CD4-positive, alpha-beta T cell (primary cell): ENCODE measurements at places on chromosomes 4 and X. TPM values are rescaled to one million over a fixed set of nuclear protein-coding genes. Genes with fewer than 3 reads are reported as not detected.

Gene SASH3
- 70.8 TPM for total RNA-seq

Gene ETDB
- total RNA-seq = not detected

Gene XAGE1A
- not detected for total RNA-seq

Gene OPN1LW
- not detected for total RNA-seq

Gene PRSS12
- total RNA-seq = not detected

DNA sequence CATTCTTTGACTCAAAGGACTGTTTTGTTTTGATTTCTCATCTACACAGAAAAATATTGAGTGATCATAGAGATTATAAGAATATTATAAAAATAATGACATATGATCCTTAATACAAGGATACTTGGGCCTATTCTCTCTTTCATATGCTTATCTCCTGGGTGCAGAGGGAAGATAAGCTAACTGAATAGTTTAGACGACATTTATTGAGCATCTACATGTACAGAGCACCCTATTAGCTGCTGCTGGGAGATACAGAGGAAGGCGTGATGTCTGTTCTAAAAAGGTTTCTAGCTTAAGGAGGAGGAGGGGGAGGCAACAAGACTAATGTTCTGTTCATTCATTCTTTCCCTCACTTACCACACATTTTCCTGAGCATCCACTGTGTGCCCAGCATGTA lies 106.8 kb downstream of the HDAC8 start:
- no peak for DNase-seq
- no peaks in the 10 kb centered on the region for H3K4me1 ChIP-seq
- H3K36me3 ChIP-seq = peaks cover 11% of the 10 kb centered on the region
- H3K4me3 ChIP-seq = no peak overlapping the region
- no peaks in the 10 kb centered on the region for H3K27me3 ChIP-seq
- no peak overlapping the region for H3K27ac ChIP-seq

DNA sequence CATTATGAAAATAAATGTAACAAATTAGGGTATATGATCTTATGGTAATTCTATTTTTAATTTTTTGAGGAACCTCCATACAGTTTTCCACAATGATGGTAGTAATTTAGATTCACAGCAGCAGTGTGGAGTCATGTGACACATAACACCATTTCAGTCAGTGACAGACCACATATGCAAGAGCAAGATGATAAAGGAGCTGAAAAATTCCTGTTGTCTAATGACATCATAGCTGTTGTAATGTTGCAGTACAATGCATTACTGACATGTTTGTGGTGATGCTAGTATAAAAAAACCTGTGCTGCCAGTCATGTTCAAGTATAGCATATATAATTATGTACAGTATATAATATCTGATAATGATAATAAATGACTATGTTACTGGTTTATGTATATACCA lies 28.5 kb downstream of the EMCN start:
- H3K27me3 ChIP-seq = no peaks in the 10 kb centered on the region
- H3K4me1 ChIP-seq = no peaks in the 10 kb centered on the region
- no peak overlapping the region for H3K4me3 ChIP-seq
- no peaks in the 10 kb centered on the region for H3K36me3 ChIP-seq

DNA sequence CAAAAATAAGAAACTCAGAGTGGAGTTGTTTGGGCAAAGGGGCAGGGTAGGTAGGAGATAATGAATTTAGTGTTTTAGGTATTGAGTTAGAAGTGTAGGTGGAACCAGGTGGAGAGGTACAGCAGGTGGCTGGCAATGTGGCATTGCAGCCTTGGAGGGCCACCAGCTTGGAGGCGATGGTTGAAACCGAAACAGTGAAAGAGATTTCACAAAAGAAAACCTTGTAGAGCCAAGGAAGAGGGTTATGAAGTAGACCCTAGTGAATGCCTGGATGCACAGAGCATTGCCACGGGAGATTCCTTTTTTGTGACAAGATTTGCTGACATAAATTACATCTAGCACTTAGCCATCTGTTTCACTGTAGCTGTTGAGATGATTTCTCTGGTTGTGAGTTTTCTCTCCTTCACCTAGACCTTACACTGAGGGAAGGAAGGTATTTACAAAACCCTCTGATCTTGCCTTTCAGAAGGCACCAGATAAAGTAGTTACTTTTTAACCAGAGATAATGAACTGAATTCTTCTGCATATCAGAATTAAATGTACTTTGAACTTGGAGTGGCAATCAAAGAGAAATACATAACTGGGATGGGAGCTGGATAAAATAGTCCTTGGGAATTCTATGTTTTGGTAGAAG lies 104.1 kb upstream of the CASK start:
- H3K27me3 ChIP-seq = no peaks in the 10 kb centered on the region
- H3K4me1 ChIP-seq = no peaks in the 10 kb centered on the region
- H3K36me3 ChIP-seq = no peaks in the 10 kb centered on the region
- H3K4me3 ChIP-seq = no peak overlapping the region
- DNase-seq = no peak
- no peak overlapping the region for H3K27ac ChIP-seq

DNA sequence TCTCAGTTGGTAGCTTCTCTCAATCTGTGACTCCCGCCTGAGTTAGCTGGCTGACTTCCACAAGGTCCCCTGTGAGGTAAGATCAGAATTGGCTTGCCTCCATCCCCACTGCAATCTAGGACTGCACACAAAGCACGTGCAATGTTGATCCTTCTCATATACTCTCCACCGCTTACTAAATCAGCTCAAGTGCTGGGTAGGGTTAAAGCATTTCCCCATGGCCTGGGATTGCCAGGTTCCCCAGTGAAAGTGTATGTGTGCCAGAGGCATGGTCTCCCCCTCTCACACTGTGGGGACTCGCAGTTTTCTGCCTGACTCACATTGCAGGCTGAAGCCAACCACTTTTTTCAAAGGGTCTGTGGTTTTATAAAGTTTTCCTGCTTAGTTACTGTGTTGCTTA lies 886.9 kb downstream of the FAM133A start:
- H3K36me3 ChIP-seq = no peaks in the 10 kb centered on the region
- no peaks in the 10 kb centered on the region for H3K4me1 ChIP-seq
- H3K4me3 ChIP-seq = no peak overlapping the region
- no peak overlapping the region for H3K27ac ChIP-seq

- no peak overlapping the region for H3K27ac ChIP-seq
- no peak for DNase-seq
- H3K4me1 ChIP-seq = no peaks in the 10 kb centered on the region
- no peaks in the 10 kb centered on the region for H3K27me3 ChIP-seq
- H3K36me3 ChIP-seq = no peaks in the 10 kb centered on the region
Observed at GRCh38 chr4:90120037-90120436, 7.2 kb upstream of the CCSER1 start.

DNA sequence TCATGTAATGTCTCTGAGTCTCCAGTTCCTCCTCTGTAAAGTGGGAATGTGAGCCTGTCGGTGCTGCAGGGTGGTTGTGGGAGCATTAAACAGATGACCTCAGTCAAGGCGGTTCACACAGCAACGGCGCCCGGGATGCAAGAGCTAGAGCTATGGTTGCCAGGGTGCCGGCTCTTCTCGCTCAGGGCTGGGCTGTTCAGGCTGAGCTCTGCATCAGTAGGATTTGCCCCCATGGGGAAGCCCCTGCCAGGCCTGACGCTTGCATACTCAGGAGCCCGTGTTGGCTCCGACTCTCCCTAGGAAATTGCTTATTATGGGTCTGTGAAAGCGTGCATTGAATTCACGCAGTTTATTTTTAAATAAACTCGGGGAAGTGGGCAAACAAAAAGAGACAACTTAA lies 67.3 kb downstream of the PSAPL1 start:
- H3K4me1 ChIP-seq = no peaks in the 10 kb centered on the region
- H3K27me3 ChIP-seq = no peaks in the 10 kb centered on the region
- H3K36me3 ChIP-seq = no peaks in the 10 kb centered on the region

DNA sequence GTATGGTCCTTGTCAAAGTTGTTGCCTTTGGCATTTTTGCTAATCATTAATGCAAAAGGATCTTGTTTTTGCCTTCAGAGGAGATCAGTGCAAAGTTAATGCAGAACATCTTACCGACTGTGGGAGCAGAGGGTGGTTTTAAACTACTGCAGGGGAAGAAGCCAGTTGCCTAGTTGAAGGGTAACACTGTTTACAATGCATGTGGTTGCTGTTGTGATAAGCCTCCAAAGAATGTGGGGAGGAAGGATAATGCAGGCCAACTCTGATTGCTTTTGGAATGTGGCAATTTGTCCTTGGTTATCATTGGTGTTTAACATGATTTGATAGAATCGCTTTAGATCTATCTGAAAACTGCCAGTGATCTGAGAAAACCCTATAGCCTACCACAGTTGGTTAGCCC lies 204.3 kb upstream of the TLL1 start:
- no peak for DNase-seq
- H3K4me1 ChIP-seq = no peaks in the 10 kb centered on the region
- H3K4me3 ChIP-seq = no peak overlapping the region
- no peak overlapping the region for H3K27ac ChIP-seq
- no peaks in the 10 kb centered on the region for H3K36me3 ChIP-seq

DNA sequence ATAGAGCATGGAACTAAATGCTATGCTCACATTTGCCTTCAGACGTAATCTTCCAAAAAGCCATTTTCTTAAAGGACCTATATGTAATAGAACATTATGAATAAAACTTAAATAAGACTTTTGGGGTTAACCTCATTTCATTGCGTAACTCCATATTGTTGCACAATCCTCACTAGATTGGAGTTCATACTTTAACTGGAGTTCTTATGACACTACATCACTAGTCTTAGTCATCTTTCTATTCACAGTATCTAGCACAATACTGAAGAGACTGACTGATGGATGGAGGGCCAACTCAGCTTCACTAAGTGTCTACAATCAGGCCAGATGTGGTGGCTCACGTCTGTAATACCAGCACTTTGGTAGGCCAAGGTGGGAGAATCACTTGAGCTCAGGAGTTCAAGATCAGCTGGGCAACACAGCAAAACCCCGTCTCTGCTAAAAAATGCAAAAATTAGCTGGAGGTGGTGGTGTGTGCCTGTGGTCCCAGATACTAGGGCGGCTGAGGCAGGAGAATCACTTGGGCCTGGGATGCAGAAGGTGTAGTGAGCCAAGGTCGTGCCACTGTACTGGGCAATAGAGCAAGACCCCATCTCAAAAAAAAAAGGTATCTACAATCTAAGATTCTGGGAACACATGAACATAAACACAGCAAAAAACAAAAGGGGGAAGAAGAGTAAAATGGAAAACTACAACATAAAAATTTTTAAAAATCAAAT lies 80.8 kb upstream of the MAB21L2 start:
- no peaks in the 10 kb centered on the region for H3K36me3 ChIP-seq
- H3K27ac ChIP-seq = no peak overlapping the region
- no peaks in the 10 kb centered on the region for H3K4me1 ChIP-seq
- H3K4me3 ChIP-seq = no peak overlapping the region
- no peaks in the 10 kb centered on the region for H3K27me3 ChIP-seq

- no peak overlapping the region for H3K4me3 ChIP-seq
- no peaks in the 10 kb centered on the region for H3K27me3 ChIP-seq
- no peaks in the 10 kb centered on the region for H3K4me1 ChIP-seq
- H3K36me3 ChIP-seq = no peaks in the 10 kb centered on the region
- no peak overlapping the region for H3K27ac ChIP-seq
Observed at GRCh38 chrX:116204932-116205331, 34.4 kb downstream of the AGTR2 start.

- H3K4me1 ChIP-seq = no peaks in the 10 kb centered on the region
- DNase-seq = no peak
- no peaks in the 10 kb centered on the region for H3K36me3 ChIP-seq
- H3K27me3 ChIP-seq = no peaks in the 10 kb centered on the region
Observed at GRCh38 chrX:8147226-8147625, 23.8 kb downstream of the VCX2 start.

- no peaks in the 10 kb centered on the region for H3K27me3 ChIP-seq
- peak overlapping the region; percentile 85 for H3K4me3 ChIP-seq
- H3K36me3 ChIP-seq = peaks cover 22% of the 10 kb centered on the region
- peak overlapping the region; percentile 99 for H3K27ac ChIP-seq
- H3K4me1 ChIP-seq = peaks cover 29% of the 10 kb centered on the region
- no peak for DNase-seq
Observed at GRCh38 chrX:101408532-101408841, 465 bp downstream of the HNRNPH2 start.

GRCh38 chrX:114519524-114519923 lies 64.4 kb upstream of the HTR2C start:
- H3K27me3 ChIP-seq = no peaks in the 10 kb centered on the region
- DNase-seq = no peak
- no peak overlapping the region for H3K27ac ChIP-seq
- H3K4me3 ChIP-seq = no peak overlapping the region
- no peaks in the 10 kb centered on the region for H3K4me1 ChIP-seq

- no peak overlapping the region for H3K27ac ChIP-seq
- no peak for DNase-seq
- H3K36me3 ChIP-seq = peaks cover 48% of the 10 kb centered on the region
Observed at GRCh38 chrX:1529756-1530155, 7.2 kb downstream of the P2RY8 start.

GRCh38 chr4:103892586-103892985 lies 172.8 kb upstream of the TACR3 start:
- H3K4me3 ChIP-seq = no peak overlapping the region
- H3K27ac ChIP-seq = no peak overlapping the region
- no peaks in the 10 kb centered on the region for H3K4me1 ChIP-seq
- no peak for DNase-seq

- H3K27me3 ChIP-seq = no peaks in the 10 kb centered on the region
- no peak for DNase-seq
- no peak overlapping the region for H3K4me3 ChIP-seq
- H3K36me3 ChIP-seq = no peaks in the 10 kb centered on the region
Observed at GRCh38 chr4:38154252-38154651, 194.1 kb downstream of the PTTG2 start.

DNA sequence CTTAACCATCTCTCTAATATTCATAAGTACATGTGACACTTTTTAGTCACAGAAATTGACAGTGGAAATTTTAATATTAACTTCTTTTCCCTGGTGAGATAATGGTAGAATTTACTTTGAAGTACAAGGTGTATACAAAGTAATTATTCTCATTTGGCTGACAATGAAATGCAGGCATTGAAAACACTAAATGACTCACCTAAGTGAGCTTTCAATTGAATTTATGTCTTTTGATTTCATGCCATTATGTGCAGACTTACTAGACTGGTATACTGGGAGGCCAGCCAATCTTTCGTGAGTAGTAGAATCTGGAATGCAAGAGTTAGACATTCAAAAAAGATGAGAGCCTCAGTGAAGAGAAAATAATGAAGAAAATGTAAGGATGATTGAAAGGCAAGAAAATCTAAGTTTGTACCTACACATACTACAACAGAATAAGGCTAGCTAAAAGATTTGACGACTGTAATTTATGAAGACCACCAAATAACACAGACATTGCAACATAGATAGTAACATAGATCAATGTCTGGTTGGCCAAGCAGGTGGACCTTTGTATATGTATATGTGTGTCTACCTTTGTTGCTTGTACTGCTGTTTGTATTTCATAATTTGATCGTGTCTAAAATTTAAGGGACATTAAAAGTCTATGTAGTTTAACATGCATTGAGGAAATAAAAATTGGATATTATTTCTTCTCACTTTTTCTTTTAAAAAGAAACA lies 459.7 kb downstream of the IL15 start:
- DNase-seq = no peak
- no peaks in the 10 kb centered on the region for H3K27me3 ChIP-seq
- H3K4me1 ChIP-seq = no peaks in the 10 kb centered on the region

- H3K36me3 ChIP-seq = no peaks in the 10 kb centered on the region
- H3K27me3 ChIP-seq = no peaks in the 10 kb centered on the region
- peaks cover 58% of the 10 kb centered on the region for H3K4me1 ChIP-seq
- H3K27ac ChIP-seq = no peak overlapping the region
Observed at GRCh38 chrX:9465380-9466123, 694 bp downstream of the TBL1X start.

GRCh38 chr4:139940600-139940999 lies 213.4 kb downstream of the MAML3 start:
- DNase-seq = no peak
- no peak overlapping the region for H3K27ac ChIP-seq
- H3K4me3 ChIP-seq = no peak overlapping the region
- no peaks in the 10 kb centered on the region for H3K27me3 ChIP-seq
- no peaks in the 10 kb centered on the region for H3K4me1 ChIP-seq
